ENCODE measurements at places on chromosomes 4 and X. TPM values are rescaled to one million over a fixed set of nuclear protein-coding genes. Genes with fewer than 3 reads are reported as not detected.
A peak's percentile ranks its signal among the peaks of the same experiment; 100 is the strongest.

- H3K27me3 ChIP-seq, result no peaks in the 10 kb centered on the region
- no peak overlapping the region for H3K4me3 ChIP-seq
- H3K36me3 ChIP-seq, result no peaks in the 10 kb centered on the region
- H3K4me1 ChIP-seq, result peaks cover 5% of the 10 kb centered on the region
These were observed 222.0 kb upstream of the STK26 start for GRCh38 chrX:131801066-131801465.

- H3K4me3 ChIP-seq, result no peak overlapping the region
- no peak overlapping the region for H3K27ac ChIP-seq
- no peak for DNase-seq
- H3K36me3 ChIP-seq, result no peaks in the 10 kb centered on the region
These were observed 616.9 kb downstream of the ANKRD50 start for GRCh38 chr4:124095621-124096020.

DNA sequence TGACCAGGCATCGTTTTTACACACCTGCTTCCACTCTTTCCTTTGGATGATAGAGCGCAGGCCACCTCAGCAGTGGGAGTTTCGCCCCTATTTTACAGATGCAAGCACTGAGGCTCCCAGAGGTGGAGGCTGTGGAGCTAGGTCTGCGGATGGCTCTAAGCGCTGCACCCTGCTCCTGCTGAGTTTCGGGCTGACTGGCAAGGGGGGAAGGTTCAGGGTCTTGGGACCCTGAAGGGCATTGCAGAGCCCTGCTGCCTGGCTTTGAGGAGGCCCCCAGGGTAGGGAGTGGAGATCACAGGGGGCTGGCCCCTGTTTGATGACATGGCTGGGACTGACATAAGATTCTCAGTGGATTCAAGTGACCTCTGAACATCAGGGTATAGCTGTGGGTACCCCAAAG, 62.8 kb upstream of the NKX1-1 start:
- H3K4me1 ChIP-seq, result no peaks in the 10 kb centered on the region
- no peak overlapping the region for H3K27ac ChIP-seq
- H3K27me3 ChIP-seq, result peaks cover 2% of the 10 kb centered on the region
- no peak for DNase-seq
- H3K36me3 ChIP-seq, result peaks cover 3% of the 10 kb centered on the region
- H3K4me3 ChIP-seq, result no peak overlapping the region

GRCh38 chr4:120052856-120053255, 13.8 kb downstream of the MAD2L1 start:
- no peak overlapping the region for H3K4me3 ChIP-seq
- peaks cover 26% of the 10 kb centered on the region for H3K4me1 ChIP-seq
- DNase-seq, result no peak
- H3K36me3 ChIP-seq, result no peaks in the 10 kb centered on the region
- no peak overlapping the region for H3K27ac ChIP-seq

DNA sequence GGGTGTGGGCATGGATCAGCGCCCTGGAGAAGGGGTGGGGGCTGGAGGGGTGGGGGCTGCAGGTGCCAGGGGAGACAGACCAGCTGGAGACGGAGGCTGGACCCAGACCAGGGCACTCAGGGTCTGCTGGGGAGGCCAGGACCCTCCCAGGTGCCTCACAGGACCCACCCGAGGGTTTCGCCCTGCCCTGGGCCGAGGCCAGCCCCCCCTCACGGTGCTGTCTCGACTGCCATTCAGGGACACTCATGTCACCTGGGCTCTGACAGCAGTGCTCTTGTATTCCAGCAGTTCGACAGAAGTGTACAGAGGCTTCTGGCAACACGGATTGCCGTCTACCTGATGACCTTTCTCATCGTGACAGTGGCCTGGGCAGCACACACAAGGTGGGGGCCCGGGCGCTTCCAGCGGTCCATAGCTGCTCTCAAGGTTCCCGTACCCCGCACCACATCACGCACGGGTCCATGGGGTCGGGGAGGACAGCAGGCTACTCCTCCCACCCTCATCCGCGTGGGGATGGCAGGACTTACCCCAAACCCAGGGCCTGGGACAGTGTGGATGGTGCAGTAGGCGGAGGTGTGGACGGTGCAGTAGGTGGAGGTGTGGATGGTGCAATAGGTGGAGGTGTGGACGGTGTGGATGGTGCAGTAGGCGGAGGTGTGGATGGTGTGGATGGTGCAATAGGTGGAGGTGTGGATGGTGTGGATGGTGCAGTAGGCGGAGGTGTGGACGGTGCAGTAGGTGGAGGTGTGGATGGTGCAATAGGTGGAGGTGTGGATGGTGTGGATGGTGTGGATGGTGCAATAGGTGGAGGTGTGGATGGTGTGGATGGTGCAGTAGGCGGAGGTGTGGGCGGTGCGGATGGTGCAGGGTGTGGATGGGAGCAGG, 18.1 kb downstream of the TMEM175 start:
- H3K27ac ChIP-seq, result no peak overlapping the region
- H3K27me3 ChIP-seq, result no peaks in the 10 kb centered on the region
- H3K36me3 ChIP-seq, result peaks cover 7% of the 10 kb centered on the region
- peaks cover 7% of the 10 kb centered on the region for H3K4me1 ChIP-seq
- H3K4me3 ChIP-seq, result no peak overlapping the region

DNA sequence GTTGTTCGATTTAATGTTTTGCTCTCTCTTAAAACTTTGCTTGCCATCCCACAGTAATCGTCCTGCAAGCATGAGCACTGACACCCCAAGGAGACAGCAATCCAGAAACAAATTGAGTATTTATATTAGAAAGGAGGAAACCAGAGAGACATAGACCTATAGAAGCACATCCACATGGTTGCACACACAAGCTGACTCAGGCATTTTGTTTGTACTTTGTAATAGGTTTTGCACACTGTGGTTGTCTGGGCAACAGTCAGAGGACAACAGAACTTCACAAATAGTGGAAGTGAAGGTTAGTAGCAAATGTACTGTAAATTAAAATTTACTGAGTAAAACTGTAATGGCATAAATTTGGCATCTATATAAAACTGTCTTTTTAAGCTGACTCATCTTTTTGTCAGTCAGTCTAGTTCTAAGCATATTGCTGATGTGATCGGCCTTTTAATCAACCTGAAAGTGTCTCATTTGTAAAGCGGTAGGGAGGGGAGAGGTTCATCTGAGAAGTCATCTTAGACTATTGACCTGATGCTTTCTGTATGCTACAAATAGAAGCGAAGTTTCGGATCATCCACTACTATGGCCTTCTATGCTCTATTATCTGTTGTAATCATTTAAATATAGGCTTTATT, 1624.7 kb downstream of the ARAP2 start:
- no peak overlapping the region for H3K4me3 ChIP-seq
- DNase-seq, result no peak
- no peaks in the 10 kb centered on the region for H3K27me3 ChIP-seq
- no peaks in the 10 kb centered on the region for H3K36me3 ChIP-seq

- H3K27ac ChIP-seq, result no peak overlapping the region
- H3K4me3 ChIP-seq, result no peak overlapping the region
- no peaks in the 10 kb centered on the region for H3K36me3 ChIP-seq
- no peaks in the 10 kb centered on the region for H3K4me1 ChIP-seq
These were observed 45.4 kb upstream of the RADX start for GRCh38 chrX:106566362-106566761.

DNA sequence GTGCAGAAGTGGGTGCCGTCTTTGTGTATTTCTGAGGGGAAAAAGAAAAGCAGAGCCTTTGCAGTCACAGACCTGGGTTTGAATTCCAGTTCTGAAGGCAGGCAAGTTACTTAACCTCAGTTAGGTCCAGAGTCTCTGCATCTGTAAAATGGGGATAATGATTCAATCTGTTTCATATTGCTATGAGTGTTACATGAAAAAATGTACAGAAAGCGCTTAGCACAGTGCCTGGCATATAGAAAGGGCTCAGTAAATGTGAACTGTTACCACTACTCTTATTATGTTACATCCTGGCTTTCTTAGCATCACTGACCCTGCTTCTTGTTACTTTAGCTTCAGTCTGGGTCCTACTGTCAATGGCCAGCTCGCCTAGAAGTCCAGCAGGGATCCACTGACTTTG, 45.9 kb downstream of the DOCK11 start:
- H3K36me3 ChIP-seq, result no peaks in the 10 kb centered on the region
- H3K4me3 ChIP-seq, result no peak overlapping the region
- H3K4me1 ChIP-seq, result peaks cover 49% of the 10 kb centered on the region
- H3K27me3 ChIP-seq, result no peaks in the 10 kb centered on the region

- no peak overlapping the region for H3K4me3 ChIP-seq
- peaks cover 3% of the 10 kb centered on the region for H3K36me3 ChIP-seq
- DNase-seq, result no peak
- no peaks in the 10 kb centered on the region for H3K27me3 ChIP-seq
- peaks cover 37% of the 10 kb centered on the region for H3K4me1 ChIP-seq
These were observed 556.9 kb upstream of the SLIT2 start for GRCh38 chr4:19694812-19695211.

DNA sequence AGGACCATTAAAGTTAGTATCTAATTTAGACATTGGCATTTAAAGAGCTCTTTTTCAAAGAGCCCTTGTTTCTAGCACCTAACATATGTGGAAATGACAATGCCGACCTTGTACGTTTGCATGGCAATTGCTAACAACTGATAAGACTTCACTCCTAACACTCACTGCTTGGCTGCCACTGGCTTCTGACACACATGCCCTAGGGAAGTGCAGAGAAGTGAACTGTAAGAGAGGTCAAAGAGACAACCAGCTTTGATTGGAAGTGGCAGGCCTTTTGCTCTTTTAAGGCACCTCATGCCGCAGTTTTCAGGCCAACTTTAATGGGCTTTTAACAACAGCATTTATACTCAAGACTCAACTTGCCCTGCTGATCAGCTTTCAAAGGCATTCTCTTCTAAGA, 158.4 kb downstream of the RAB28 start:
- H3K27me3 ChIP-seq, result no peaks in the 10 kb centered on the region
- no peak for DNase-seq
- no peak overlapping the region for H3K4me3 ChIP-seq
- H3K36me3 ChIP-seq, result peaks cover 2% of the 10 kb centered on the region

DNA sequence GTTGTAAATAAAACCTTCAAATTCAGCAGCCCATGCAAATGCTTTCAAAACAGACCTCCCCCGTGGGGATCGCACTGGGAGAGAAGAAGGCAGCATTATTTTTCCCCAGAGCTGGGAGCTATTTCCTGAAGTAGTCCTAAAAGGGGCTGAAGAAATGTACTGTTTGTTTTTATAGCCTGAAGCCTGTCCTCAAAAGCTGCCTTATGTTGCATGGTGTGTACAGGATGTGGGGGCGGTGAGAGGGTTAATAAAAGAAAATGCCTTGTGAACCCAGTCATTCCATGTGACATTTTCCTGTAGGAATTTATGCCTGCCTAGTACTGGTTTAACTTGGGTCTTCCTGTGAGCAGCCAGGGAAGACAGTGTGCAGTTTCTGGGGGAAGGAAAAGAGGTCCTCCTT, 144.1 kb downstream of the SOWAHB start:
- no peak for DNase-seq
- peak overlapping the region; percentile 99 for H3K27ac ChIP-seq
- H3K4me3 ChIP-seq, result peak overlapping the region; percentile 54
- H3K4me1 ChIP-seq, result peaks cover 91% of the 10 kb centered on the region
- H3K36me3 ChIP-seq, result peaks cover 8% of the 10 kb centered on the region
- no peaks in the 10 kb centered on the region for H3K27me3 ChIP-seq

- no peaks in the 10 kb centered on the region for H3K27me3 ChIP-seq
- no peaks in the 10 kb centered on the region for H3K36me3 ChIP-seq
- H3K4me1 ChIP-seq, result peaks cover 14% of the 10 kb centered on the region
- H3K27ac ChIP-seq, result no peak overlapping the region
These were observed 34.3 kb downstream of the NLGN3 start for GRCh38 chrX:71178908-71179307.

DNA sequence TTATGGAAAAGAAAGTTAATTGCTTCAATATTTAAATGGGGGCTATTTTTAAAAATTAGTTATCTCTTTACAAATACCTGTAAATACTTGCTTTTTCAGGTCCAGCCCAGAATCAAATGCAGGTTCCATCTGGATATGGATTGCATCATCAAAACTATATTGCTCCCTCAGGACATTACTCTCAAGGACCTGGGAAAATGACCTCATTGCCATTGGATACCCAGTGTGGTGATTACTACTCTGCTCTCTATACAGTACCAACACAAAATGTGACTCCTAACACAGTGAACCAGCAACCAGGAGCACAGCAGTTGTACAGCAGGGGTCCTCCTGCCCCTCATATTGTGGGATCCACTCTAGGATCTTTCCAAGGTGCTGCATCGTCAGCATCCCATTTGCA, 29.2 kb downstream of the SEC24B start:
- H3K27me3 ChIP-seq, result no peaks in the 10 kb centered on the region
- H3K4me3 ChIP-seq, result no peak overlapping the region
- peaks cover 16% of the 10 kb centered on the region for H3K4me1 ChIP-seq
- no peak for DNase-seq
- no peak overlapping the region for H3K27ac ChIP-seq

- H3K27me3 ChIP-seq, result no peaks in the 10 kb centered on the region
- no peak overlapping the region for H3K4me3 ChIP-seq
- no peak for DNase-seq
These were observed 6.3 kb upstream of the TBL1X start for GRCh38 chrX:9458516-9459078.

GRCh38 chr4:57098941-57099340, 11.2 kb downstream of the IGFBP7 start:
- H3K4me1 ChIP-seq, result peaks cover 97% of the 10 kb centered on the region
- peak overlapping the region; percentile 85 for H3K27ac ChIP-seq
- no peak for DNase-seq

DNA sequence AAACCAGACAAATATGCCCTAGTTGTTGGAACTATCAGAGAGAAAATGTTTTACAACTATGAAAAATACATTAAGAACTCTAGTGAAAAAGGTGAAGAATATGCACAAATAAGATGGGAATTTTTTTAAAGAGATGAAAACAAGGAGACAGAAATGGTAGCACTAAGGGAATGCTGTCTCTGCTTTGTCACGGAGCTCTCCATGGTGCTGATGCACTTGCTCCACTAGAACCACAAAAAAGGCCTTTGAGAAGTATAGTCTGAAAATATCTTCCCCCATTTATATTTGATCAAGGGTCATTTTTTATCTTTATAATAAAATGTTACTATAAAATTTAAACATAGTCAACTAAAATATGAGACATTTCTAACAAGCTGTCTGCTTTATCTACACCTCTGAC, 1655.5 kb upstream of the AGA start:
- no peak overlapping the region for H3K27ac ChIP-seq
- no peak for DNase-seq
- peaks cover 2% of the 10 kb centered on the region for H3K27me3 ChIP-seq
- no peaks in the 10 kb centered on the region for H3K4me1 ChIP-seq

BGN gene
- total RNA-seq, result 1,195 TPM

ZNF732 gene
- total RNA-seq, result 1.1 TPM

PLK4 gene
- 3.1 TPM for total RNA-seq

PRDM8 gene
- total RNA-seq, result 0.07 TPM

All from chondrocyte (in vitro differentiated cells).